ENCODE measurements at places on chromosomes 5 and 9.

- no peak for DNase-seq
Measured at GRCh38 chr5:105015098-105015497, 1452.5 kb upstream of the NUDT12 start.

- DNase-seq, result no peak
Measured at GRCh38 chr9:109181284-109181683, 14.2 kb upstream of the FRRS1L start.

DNA sequence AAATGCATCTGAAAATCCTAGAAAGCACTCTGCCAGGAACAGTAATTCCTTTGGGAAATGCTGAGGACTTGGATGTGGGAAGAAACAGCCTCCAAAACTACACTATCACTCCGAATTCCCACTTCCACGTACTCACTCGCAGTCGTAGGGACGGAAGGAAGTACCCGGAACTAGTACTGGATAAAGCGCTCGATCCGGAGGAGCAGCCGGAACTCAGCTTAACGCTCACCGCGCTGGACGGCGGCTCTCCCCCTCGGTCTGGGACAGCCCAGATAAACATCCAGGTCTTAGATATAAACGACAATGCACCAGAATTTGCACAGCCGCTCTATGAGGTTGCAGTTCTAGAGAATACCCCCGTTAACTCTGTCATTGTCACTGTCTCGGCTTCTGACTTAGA, 786 bp downstream of the PCDHB3 start:
- DNase-seq, result no peak

- no peak for DNase-seq
Measured at GRCh38 chr9:29456940-29457339, 1883.7 kb upstream of the C9orf72 start.

GRCh38 chr5:75660678-75661465, 49.6 kb downstream of the ANKDD1B start:
- DNase-seq, result no peak

GRCh38 chr5:122736086-122736845, 38.6 kb upstream of the SNX2 start:
- no peak for DNase-seq

DNA sequence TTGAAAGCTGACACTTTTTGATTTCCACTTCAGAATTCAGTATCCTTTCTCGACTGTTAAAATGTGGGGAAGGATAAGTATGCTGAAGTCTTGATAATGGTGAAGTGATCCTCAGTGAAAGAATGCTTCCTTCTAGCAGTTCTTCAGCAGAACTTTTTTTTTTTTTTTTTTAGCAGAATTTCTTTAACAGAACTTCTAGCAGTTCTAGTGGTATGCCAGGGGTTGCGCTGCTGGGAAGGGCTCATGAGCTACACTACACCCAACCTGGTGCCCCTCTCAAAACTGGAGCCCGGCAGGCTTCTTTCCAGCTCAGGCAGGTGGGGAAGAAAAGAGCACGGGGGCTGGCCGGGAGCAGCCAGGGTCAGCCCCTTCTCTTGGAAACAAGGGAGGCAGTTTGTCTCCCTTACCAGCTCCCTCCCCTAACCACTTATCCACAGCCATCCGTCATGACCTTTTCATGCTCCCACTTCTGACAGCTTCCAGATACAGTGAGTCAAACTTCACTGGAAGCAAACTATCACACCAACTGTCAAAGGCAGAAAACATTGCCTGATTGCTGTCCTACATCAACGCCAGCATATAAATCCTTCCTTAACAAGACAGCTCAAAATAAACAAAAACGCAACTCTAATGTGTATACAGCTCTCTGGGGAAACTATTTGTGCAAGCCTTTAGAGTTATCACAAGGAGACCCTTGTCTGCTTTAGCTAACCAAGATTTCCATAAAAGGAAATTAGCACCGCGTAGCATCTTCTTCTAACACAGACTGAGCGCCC, 211.5 kb downstream of the GAPVD1 start:
- DNase-seq, result no peak

DNA sequence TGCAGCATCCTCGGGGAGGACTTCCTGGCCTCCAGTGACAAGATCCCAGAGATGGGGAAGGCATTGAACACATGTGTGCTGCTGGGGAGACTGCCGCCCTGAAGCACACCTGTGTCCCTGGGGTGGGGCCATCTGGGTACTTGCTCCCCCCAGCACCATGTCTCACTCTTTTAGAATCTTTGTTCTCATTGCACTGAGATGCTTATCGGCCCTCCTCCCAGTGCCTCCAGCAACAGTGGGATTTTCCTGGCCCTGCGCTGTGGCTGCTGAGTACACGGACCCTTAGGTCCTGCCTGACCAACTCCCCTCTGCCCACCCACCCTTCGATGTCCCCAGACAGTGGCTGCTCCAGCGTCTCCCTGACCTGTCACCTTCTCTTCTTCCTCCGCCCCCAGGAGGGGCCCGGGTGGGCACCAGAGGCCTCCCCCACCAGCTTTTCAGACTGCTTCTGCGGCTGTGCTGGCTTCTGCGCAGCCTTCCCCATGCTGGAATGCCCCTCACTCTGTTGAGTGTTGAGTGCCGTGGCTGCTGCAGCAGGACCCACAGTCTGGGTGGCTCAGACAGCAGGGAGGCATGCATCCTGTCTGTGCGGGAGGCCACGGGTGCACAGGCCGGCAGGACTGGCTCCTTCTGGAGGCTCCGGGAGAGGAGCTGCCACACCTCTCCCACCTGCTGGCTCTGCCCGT, 145.9 kb upstream of the IRX2 start:
- DNase-seq, result no peak

DNA sequence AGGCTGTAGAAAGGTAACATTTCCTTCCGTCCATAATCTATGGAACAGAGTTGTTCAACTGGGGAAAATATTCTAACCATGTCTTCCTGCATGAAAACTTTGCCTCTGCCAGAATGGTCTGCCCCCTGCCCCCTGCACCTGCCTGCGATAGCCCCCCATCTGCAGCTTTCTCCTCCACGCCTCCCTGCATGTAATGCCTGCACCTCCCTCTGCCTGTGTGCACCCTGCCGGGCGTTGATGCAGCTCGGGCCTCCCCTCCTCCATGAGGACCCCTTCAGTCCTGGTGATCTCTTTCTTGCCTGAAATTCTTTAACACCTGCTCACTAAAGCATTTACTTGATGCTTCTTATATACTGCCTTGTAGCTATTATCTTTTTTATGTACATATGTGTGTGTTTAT, 266.2 kb downstream of the ARHGEF28 start:
- DNase-seq, result no peak

DNA sequence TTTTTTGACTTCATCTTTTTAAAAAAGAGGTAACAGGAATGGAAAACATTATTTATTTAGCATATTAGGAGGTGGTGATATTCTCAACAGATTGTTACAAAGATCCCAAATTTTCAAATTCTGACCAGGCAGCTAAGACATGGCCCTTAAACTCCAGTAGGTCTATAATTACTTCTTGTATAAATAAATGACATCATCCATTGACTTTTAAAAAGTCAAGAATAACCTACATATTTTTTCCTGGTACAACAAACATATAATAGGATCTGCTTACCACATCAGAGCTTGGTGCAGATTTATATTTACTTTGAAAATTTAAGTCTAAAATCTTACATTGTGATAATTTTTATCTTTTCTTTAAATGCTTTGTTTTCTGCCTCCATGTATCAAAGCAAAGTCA, 92.2 kb upstream of the TRPM3 start:
- no peak for DNase-seq

DNA sequence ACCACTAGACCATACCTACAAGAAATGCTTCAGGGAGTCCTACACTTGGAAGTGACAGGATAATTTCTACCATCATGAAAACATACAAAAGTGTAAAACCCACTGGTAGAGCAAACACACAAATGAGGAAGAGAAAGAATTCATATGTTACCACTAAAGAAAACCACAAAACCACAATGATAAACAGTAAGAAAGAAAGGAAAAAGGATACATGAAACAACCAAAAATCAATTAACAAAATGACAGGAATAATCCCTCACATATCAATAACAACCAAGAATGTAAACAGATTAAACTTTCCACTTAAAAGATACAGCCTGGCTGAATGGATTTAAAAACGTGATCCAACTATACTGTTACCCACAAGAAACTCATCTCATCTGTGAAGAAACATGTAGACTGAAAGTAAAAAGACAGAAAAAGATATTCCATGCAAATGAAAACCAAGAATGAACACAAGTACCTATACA, 83.4 kb downstream of the LPAR1 start:
- no peak for DNase-seq

GRCh38 chr9:20331095-20331685, 291.1 kb downstream of the MLLT3 start:
- no peak for DNase-seq

DNA sequence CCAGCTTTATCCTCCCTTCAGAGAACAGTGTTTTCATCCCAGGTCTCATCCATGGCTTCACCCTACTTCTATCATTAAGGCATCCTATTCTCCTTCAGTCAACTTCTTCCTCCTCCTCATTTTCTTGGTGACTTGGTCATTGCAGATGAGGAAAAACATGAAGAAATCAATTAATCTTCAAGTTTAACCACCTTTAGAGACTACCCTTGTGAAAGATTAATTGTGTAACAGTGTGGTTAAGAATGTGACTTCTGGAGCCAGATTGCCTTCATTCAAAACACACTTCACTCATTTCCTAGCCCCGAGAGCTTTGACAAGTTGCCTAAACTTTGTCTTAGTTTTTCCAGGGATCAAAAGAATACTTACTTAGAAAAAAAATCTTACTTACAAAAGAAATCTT, 110.0 kb downstream of the STK32A start:
- no peak for DNase-seq

DNA sequence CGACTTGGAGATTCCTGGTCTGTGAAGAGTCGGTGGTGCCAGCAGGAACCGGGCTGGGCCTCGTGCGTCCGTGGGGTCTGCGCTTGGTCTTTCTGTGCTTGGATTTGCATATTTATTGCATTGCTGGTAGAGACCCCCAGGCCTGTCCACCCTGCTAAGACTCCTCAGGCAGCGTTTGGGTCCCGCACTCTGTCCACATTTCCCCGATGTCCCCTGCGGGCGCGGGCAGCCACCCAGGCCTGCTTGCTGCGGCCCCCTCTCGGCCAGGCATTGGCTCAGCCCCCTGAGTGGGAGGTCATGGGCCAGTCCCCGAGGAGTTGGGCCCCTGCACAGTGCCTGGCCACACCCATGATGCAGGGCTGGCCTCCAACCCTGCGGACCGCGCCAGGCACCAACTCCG, 27.4 kb upstream of the CTNND2 start:
- no peak for DNase-seq

GRCh38 chr5:151461312-151461711, 13.9 kb downstream of the SLC36A1 start:
- DNase-seq, result no peak

DNA sequence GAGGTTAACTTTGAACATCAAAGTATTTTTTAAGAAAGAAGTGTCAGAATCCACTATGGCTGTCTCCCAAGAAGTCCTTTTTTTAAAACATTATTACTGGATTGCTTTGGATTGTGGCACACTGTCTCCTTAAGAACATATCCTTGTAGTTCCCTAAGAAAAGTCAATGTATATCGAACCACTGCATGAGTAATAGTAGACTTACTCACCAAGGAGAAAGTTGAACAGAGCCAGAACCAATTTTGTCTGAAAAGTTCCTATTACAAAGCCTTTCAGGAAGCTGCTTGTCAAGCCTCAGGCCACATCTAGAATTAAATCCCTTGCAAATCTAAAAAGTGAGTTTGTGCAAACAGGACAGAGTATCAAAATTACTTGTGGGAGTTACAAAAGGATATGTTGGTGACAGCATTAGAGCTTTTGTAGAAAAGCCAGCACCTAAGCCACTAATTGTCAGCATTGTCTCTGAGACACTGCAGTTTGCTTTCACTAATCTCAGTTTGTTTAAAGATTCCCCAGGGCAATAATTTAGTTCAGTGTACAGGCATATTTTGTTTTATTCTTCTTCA, 195.4 kb downstream of the MPDZ start:
- DNase-seq, result no peak

DNA sequence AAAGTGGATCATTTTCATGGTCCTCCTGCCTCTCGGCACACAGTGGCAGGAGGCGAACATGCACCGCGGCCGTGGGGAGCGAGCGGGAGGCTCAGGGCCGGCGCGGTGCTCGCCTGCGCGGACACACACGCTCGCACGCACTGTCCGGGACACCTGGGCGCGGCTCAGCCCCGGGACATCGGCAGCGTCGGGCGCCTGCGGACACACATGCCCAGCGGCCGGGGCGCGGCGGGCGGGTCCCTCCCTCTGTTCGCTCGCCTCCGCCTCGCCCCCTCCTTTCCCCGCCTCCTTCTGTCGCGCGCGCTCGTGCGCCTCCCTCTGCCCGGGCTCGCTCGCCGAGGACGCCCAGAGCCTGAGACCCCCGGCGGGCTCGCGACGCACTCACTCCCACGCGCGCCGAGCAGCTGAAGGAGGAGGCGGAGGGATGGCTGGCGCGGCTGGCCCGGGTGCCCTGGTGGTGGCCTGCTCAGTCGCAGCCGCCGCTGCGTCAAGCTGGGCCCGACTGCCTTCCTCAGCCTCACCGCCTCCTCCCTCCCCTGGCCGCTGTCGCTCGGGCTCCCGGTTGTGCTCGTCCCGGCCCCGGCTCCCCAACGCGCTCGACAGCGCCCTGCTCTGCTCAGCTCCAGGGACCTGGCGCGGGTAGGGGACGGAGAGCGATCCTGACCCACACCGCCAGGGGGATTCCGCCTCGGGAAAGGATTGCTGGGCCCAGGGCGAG, at the start of gene FRMD3:
FRMD3 (minus strand) TSS at position 230 of the 718 bp plus-strand sequence; CDS start at position 60, 170 bp downstream.
- DNase-seq, result no peak

Data from stimulated activated CD8-positive, alpha-beta memory T cell treated with anti-CD3 and anti-CD28 coated beads, Interleukin-7, amount 100 ng/mL, for 1 hour (primary cell).